ENCODE measurements at places on chromosomes 13 and 19. TPM values are rescaled to one million over a fixed set of nuclear protein-coding genes. Genes with fewer than 3 reads are reported as not detected.

The SGCG gene
- total RNA-seq = 2.5 TPM

The ZNF14 gene
- total RNA-seq = 11.6 TPM

The ZNF223 gene
- total RNA-seq = 23.0 TPM

The ZNF737 gene
- total RNA-seq = 12.6 TPM

The SMIM44 gene
- 11.0 TPM for total RNA-seq

The URAD gene
- 118 TPM for total RNA-seq

The DMKN gene
- total RNA-seq = 10.7 TPM

The PRR12 gene
- total RNA-seq = 30.5 TPM

The CLPTM1 gene
- total RNA-seq = 156 TPM

The PEAK3 gene
- 2.3 TPM for total RNA-seq

The ZNF439 gene
- total RNA-seq = 11.6 TPM

The FBL gene
- total RNA-seq = 206 TPM

The FOSB gene
- total RNA-seq = 56.1 TPM

The TLE2 gene
- total RNA-seq = 45.2 TPM

The HSD17B14 gene
- total RNA-seq = 8.8 TPM

The ZNF440 gene
- 28.0 TPM for total RNA-seq

The SHD gene
- 27.7 TPM for total RNA-seq

The SYT3 gene
- total RNA-seq = not detected

The HSD11B1L gene
- 4.9 TPM for total RNA-seq

The FLT3 gene
- 10.7 TPM for total RNA-seq

The CFAP97D2 gene
- total RNA-seq = not detected

The PRTN3 gene
- total RNA-seq = not detected

The GPR4 gene
- total RNA-seq = 0.94 TPM

The MLLT1 gene
- total RNA-seq = 24.8 TPM

The FOXA3 gene
- total RNA-seq = 9.1 TPM

The CNFN gene
- total RNA-seq = not detected

The OVOL3 gene
- total RNA-seq = not detected

The SRRM5 gene
- not detected for total RNA-seq

The ZNF254 gene
- total RNA-seq = 14.3 TPM

The FFAR1 gene
- total RNA-seq = not detected

The FLT1 gene
- total RNA-seq = 3.0 TPM

The MISP3 gene
- 32.2 TPM for total RNA-seq

The DACT3 gene
- total RNA-seq = 2.3 TPM

The SIN3B gene
- total RNA-seq = 80.2 TPM

The ACP7 gene
- not detected for total RNA-seq

The NEK5 gene
- total RNA-seq = not detected

The CD320 gene
- 16.5 TPM for total RNA-seq

The ZNF433 gene
- not detected for total RNA-seq

The GNA15 gene
- 1.2 TPM for total RNA-seq

The TPP2 gene
- total RNA-seq = 52.0 TPM

The ZNF526 gene
- total RNA-seq = 14.0 TPM

The HNRNPM gene
- total RNA-seq = 110 TPM

The TNFSF9 gene
- 0.53 TPM for total RNA-seq

The NECTIN2 gene
- total RNA-seq = 171 TPM

The PRX gene
- total RNA-seq = 1.4 TPM

The ZNF253 gene
- 11.9 TPM for total RNA-seq

The SCGB2B2 gene
- 1.5 TPM for total RNA-seq

All from Peyer's patch (tissue), 4 donors.